ENCODE measurements at places on chromosomes 7 and 10.

- no peak for DNase-seq
These were observed 56.6 kb downstream of the VOPP1 start for GRCh38 chr7:55515569-55516279.

DNA sequence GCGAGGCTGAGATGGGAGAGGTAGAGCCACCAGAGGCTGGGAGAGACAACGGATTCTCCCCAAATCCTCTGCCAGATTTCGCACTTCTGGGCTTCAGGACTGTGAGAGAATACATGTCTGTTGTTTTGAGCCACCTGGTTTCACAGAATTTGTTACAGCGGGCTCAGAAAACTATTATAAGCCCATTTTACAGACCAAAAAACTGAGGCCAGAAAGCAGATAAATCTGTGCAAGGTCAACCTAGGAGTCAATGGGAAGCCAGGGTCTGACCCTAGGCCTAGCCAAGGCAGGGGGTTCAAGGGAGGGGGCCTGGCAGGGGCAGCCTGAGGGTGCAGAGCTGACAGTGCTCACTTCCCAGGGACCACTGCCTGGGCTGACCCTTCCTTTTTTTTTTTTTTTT, 8.7 kb downstream of the MYL10 start:
- DNase-seq = no peak

- no peak for DNase-seq
These were observed 21.2 kb downstream of the CYP17A1 start for GRCh38 chr10:102815790-102816549.

- no peak for DNase-seq
These were observed 190.2 kb downstream of the RAMP3 start for GRCh38 chr7:45347804-45348203.

GRCh38 chr10:95791425-95791979, 35.5 kb downstream of the ENTPD1 start:
- no peak for DNase-seq

GRCh38 chr10:62390497-62391176, 16.5 kb downstream of the ZNF365 start:
- DNase-seq = no peak

GRCh38 chr10:6274040-6274439, 71.3 kb downstream of the PFKFB3 start:
- no peak for DNase-seq

- no peak for DNase-seq
These were observed 15.4 kb downstream of the GSDME start for GRCh38 chr7:24741679-24742505.

GRCh38 chr7:1666317-1666822, 3.7 kb upstream of the ELFN1 start:
- DNase-seq = no peak

GRCh38 chr10:123140983-123141390, 5.2 kb downstream of the HMX3 start:
- DNase-seq = no peak

- no peak for DNase-seq
These were observed 1.5 kb downstream of the ZNF394 start for GRCh38 chr7:99498546-99498944.

GRCh38 chr10:43395571-43396060, 13.4 kb downstream of the HNRNPF start:
- DNase-seq = no peak

DNA sequence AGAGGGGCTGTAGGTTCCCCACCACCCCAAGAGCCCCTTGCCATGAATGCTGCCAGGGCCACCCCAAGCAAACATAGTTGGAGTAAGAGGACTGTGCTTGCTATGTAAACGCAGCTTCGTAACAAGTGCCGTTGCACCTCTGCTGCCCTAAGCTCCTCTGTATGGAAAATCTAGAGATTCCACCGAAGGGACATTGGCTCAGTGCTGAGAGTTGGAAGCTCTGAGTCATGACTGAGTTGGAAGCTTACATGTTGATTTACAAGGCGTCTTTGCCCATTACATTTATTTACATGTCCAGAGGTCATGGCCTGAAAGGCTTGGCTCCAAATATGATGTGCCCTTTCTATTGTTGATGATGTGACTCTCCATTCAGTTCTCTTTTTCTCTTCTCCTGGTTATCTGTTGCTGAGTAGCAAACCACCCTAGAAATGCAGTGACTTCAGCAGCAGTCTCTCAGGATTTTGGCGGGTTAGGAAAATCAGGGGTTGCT, 233.1 kb upstream of the TCF7L2 start:
- no peak for DNase-seq

- DNase-seq = no peak
These were observed 38.9 kb downstream of the JAKMIP3 start for GRCh38 chr10:132104471-132105301.

DNA sequence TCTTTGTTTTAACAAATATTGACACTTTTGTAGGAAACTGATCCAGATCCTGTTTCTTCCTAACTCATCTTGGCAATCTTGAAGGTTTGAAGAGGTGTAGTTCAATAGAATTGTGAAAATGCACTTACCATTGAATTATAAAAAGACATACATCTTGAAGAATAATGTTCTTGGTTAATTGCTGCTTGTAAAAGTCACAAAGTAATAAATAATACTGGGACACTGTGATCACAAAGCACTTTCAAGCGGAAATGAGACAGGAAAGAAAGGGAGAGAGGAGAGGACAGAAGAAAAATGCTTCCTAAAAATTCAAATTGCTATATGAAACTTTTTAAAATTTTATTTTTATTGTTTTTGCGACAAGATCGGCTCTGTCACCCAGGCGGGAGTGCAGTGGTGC, 15.2 kb upstream of the NFE2L3 start:
- no peak for DNase-seq

- DNase-seq = no peak
These were observed 94.3 kb downstream of the UBE2H start for GRCh38 chr7:129858490-129858889.

DNA sequence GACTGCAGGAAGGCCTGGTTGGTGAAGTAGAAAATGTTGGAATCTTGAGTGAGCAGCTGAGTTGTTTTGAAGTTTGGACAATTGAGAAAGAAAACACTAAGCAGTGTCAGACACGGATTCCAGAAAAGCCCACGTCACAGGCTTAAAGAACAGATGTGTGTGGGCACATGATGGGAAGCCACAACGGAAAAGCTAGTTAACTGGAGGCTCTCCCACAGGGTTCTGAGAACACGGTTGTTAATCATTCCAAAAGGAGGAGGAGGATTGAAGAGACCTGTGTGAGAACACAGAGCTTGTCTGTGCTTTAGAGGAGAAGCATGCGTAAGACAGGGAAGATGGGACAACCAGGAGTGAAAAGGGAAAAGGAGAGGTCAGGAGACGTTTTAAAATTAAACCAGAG, 42.6 kb downstream of the SHH start:
- no peak for DNase-seq

DNA sequence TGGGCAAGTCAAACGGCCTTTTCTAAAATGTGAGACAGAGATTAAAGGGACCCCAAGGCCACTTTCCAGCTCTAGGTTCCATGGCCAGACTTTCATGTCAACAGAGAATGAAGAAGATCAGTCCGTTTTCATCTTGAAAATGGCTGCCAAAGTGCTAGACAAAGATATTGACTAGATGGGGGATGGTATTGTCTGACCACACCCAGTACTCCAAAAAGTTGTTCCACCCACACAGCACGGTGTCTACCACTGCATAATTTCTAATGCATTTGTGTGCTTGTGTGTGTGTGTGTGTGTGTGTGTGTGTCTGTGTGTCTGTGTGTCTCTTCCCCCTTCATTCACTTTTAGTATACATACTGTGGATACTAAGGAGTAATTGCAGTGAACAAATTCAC, 1.3 kb downstream of the COL1A2 start:
- no peak for DNase-seq

GRCh38 chr10:88108115-88108610, 244.7 kb downstream of the PTEN start:
- no peak for DNase-seq

DNA sequence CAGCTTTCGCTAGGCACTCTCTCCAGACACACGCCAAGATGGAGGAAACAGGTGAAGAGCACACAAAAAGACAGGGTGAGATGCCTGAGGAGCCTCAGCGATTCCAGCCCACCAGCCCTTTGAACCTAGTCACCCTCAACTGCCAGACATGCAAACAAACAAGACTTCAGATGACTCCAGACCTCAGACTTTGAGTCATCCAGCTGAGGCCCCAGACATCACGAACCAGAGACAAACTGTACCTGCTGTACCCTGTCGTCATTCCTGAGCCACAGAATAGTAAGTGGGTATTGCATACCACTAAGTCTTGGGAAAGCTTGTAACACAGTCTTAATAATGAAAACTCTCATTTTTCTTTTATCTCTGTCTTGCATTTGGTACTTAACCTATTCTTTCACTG, 126.6 kb upstream of the LSM8 start:
- DNase-seq = no peak

DNA sequence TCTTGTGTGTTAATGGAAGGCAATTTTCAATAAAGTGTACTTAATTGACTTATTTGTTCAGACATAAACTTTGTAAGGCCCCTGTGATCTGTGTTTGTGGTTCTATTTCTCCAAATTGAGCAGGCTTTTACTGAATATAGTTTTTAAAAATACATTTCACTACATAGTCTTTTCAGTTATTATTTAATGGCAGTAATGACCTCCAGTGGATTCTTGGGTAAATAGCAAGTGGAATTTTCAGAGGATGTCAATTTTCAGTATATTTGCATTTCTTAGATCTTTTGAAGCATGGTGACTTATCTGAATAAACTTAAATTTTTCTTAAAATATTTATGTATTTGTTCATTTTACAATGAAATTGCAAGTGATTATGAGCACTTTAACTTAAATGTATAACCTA, 203.1 kb upstream of the PCLO start:
- DNase-seq = no peak
